ENCODE measurements at places on chromosomes 2 and 18.
A peak's percentile ranks its signal among the peaks of the same experiment; 100 is the strongest.

DNA sequence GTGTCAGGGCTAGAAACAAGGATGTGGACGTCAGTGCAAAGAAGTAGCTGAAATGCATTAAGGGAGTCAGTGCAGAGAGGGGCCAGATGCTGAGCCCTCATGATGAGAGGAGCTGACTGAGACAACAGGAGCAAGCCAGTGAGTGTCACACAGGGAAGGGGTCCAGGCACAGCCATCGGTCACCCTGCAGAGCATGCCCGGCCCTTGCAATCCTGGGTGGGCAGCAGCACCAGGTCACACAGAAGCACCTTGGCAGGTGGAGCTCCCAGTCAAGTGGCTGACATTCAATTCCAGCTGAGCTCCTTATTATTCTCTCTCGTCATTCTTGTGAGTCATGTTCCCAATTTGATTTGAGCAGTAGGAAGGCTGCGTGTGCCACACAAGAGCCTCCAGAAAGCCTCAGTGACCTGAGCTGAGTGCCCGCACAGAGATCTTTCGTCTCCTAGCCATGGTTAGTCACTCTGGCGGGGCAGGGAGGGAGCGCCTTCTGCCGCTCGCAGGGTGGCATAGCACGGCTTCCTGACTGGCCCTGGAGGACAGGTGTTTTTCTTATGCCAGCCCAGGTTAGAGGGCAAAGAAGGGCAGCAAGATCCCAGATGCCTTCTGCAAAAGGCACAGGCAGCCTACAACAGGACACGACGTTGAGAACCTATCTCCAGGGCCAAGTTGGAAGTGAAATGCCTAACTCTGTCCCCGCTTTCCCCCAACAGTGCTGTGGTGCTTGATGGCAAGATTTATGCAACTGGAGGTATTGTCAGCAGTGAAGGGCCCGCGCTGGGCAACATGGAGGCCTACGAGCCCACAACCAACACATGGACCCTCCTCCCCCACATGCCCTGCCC is 220.9 kb downstream of the ATAD2B start:
- DNase-seq = no peak

DNA sequence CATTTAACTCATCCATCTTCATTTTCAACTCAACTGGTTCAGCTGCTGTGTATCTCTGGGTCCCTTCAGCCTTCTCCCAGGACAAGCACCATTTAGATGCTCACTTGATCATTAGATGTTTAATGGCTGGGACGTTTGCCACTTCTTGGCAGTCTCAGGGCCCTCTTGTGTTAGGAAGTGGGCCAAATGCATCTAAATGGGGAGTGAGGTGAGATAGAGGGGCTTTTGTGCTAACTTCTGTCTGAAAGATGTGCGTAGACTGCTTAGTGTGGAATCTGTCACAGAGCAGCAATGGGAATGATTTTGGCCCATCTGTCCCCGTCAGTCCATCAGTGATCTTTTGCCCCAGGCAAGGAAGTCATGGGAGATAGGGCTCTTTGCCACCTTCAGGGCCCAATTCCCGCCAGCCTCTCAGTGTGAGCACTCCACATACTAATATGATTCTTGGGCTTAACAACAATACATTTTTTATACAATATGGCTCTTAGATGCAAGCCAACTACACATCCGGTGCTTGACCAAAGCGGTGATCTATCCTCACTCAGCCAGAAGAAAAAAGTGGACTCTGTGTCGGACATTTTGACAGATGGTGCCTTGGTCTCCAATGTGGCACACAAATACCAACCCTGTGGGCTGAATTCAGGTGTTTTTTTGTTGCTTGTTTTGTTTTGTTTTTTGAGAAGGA is 95.7 kb upstream of the EPC2 start:
- DNase-seq = no peak

DNA sequence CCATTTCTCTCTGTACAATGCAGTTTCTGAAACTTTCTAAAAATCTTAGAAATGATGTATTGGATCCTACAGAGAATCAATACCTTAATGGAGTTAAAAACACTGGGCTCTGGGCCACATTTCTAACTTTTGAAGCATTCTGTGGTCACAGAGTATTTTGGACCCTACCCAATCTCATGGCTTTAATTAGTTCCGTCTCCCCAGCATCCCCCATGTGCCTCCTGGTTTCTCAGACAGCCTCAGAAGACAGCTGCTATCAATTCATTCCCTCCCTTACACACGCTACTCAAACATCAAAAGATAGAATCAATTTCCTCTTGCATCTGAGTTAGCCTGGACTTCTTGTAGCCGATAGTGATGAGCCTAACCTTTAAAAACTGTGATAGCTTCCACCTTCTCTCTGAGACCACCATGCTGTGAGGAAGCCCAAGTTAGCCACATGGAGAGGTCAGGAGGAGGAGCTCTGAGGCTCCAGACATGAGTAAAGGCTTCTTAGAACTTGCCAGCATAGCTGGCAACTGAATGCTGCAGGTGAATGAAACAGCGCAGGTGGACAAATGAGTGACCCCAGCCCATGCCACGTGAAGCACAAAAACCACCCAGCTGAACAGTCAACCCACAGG is 10.4 kb downstream of the ADCY3 start:
- peak; percentile 49 for DNase-seq

GRCh38 chr18:76881744-76882143 is 59.4 kb downstream of the ZNF236 start:
- no peak for DNase-seq

DNA sequence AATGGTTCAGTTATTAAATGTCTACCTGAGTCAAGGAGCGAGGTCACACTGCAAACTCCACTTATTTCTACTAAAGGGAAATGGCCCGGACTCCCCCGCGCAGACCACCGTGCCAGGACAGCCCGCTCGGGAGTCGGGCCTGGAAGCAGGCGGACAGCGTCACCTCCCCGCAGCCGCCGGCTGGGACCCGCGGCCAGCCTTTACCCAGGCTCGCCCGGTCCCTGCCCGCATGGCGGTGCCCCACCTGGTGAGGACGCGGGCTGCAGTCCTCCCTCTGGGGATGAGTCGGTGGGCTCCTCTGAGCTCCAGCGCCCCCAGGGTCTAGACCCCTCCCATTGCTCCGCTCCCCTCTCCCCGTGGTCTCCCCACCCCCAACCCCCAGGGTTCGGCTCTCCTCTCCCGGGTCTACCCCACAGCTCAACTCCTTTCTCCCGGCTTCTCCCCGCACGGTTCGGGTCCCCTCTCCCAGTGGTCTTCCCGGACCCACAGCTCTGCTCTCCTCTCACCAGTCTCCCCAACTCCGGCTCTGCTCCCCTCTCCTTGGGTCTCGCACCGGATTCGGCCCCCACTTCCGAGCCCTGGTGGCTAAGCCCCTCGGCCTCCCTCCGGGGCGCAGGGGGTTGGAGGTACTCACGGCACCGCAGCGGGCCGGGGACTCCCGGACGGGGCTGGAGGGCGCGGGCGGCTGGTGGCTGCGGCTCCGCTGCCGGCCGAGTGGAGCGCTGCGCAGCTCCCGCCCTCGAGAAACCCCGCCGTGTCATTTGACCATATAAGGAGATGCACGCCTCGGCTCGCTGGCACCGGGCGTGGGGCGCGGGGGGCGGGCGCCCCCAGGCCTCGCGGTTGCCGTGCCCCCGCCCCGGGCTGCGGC is at the start of gene FHL2:
TSS of gene FHL2 (minus strand) at position 716 of the 871 bp plus-strand sequence. CDS start 12,535 bp downstream, outside the sequence.
- peak; percentile 89 for DNase-seq

DNA sequence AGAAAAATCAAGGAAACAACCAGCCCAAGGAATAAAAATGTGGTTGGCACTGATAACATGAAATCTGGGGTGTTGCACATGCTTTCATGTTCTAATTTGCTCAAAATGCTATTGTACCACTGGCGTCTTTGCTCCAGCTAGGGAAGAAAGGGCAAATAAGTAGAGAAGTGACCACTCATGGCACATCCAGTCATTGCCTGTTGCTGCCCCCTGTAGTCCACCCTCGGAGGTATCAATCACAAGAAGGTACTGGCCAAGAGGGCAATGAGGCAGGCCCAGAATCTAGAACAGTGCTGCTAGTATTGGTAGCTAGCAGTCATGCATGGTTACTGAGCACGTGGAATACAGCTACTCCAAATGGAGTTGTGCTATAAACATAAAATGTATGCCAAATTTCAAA is 213.4 kb downstream of the CDCA7 start:
- no peak for DNase-seq

DNA sequence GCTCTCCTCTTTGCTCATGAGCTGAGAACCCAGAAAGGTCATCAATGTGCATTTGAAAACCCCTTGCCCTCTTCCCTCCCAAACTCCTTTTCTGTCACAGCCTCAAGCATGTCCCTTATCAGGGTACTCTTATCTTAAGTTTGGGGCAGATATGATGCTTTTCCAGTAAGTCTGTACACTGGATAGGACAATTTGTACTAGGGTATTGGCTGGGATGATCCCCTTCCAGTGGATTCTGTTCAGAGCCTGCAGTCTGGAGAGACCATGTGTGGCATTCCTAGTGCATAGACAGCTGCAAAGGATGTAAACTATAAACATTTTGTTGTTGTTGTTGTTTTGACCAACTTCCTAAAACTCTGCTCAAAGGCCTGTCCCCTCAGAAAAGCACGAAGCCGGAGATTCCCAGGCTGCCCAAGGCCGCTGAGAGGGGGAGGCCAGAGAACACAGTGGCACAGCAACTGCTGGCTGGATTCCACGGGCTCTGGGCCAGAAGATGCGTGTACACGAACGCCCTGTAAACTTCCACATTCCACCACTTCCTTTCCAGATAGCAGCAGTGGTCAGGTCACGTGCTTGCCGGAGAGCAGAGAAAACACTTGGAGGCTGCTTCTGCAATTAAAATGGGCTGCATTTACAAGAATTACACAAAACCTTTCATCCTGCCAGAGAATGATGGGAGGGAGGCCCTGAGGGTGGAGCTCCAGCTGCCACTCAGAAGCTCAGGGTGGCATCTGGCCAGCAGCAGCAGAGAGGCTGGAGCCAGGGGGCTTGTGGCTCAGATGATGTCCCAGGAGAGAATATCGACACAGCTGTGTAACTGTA is 42.1 kb downstream of the BMP10 start:
- DNase-seq = peak; percentile 91

- DNase-seq = no peak
Measured at GRCh38 chr2:127000937-127001336, 102.2 kb downstream of the TEX51 start.

- DNase-seq = no peak
Measured at GRCh38 chr2:193153576-193153975, 958.8 kb upstream of the TMEFF2 start.

GRCh38 chr2:197075281-197075680 is 148.8 kb upstream of the PGAP1 start:
- no peak for DNase-seq

GRCh38 chr2:173496746-173497145 is 142.1 kb downstream of the CDCA7 start:
- DNase-seq = no peak

GRCh38 chr2:196361606-196362326 is 190.4 kb upstream of the STK17B start:
- DNase-seq = no peak

DNA sequence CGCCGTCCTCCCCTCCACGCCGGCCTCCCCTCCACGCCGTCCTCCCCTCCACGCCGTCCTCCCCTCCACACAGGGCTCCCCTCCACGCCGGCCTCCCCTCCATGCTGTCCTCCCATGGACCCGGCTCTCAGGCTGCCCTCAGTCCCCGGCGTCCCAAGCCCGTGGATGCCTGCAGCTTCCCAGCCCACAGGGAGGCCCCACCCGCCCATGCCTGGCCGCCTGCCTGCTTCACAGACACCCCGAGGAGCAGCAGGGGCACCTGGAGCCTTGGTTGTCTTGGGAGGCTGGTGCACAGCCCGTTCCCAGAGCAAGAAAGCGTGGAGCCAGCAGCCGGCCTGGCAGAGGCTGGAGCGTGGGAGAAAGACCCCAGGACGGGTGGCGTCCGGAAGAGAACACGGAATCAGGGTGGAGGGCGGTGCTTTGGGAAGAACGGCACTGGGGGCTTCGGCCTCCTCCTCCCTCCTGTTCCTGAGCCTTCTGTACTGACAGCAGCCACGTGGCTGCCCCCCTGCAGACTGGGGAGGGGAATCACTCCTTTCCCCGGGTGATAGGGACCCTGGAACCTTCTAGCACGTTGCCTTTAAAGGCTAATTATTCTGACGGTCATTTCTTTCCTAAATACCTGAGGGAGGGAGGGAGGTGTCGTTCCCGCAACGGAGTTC is 26.2 kb upstream of the KCNG2 start:
- DNase-seq = no peak

DNA sequence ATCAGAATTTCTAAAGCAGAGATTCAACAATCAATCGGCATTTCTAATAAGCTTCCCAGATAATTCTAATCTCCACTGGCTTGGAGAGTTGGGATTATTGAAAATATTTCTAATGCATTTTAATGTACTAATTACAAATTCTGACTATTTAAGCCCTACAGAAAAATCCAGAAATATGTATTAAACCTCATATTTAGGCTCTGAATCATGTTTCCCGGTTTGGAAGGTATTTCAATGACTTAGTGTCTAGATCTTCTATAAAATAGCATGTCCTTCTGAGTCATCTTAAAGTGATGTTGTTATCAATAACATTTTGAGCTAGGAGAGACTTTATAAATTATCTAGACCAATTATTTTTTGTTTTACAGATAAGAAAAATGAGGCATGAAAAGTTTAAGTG is 258.8 kb upstream of the NRXN1 start:
- DNase-seq = no peak

DNA sequence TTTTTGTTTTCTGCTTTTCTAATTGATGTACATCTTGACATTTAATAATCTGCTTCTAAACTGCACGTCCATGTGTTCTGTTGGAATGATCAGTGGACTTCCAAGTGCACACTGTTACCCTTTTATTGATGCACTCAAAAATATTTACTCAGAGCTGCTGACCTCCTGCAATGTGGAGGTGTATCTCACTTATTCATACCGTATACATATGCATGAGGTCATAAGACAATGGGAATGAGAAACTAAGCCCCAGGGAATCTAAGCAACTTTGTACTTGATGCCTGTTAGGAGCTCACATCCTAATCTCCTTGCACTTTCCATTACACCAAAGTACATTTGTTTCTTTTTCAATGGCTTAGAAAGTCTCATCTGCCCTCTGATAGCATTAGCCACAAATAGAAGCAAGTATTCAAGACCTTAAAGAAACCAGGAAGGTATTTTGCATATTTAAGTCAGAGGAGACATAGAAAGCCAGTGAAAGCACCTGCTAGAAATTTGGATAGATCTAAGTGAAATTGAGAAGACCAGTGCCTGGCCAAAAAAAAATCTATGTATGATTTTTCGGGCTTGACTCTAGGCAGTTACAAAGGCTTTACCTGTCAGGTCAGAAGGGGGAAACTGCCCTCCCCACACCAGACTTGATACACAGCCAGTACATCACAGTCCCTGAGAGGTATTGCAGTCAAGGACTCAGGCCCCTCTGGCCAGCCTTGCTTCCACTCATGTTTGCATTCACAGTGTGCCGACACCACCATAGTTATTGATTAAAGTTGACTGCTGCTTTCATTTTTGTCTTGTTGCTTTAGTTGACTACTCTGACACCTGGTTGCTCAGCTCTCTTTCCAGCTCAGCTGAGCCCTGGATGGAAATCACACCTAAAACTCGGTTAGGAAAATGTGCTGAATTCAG is 391.7 kb upstream of the CYRIA start:
- DNase-seq = no peak

- no peak for DNase-seq
Measured at GRCh38 chr2:30074023-30074422, 72.8 kb upstream of the YPEL5 start.

DNA sequence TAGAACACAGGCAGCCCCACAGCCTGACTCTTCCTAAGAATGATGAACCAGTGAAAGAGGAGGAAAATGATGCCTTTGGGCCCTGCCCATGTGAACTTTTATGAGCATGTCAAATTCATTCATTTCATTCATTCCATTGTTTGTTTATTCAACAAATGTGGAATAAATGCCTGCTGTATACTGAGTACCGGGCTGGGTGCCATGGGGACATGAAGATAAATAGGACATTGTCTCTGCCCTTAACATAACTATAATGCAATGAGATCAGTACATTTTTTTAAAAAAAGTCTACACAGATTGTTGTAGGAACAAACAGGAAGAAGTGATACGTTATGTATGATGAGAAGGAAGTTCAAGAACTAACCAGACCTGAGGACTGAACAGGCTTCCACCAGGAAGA is 14.7 kb downstream of the MREG start:
- DNase-seq = no peak

All from left forelimb (tissue), 1 donor.